ENCODE measurements at places on chromosomes 5 and 9. TPM values are rescaled to one million over a fixed set of nuclear protein-coding genes. Genes with fewer than 3 reads are reported as not detected.

TMEM232 gene
- total RNA-seq: 4.2 TPM

MYO10 gene
- total RNA-seq: 22.1 TPM

TNC gene
- 18.7 TPM for total RNA-seq

ANKRD18B gene
- total RNA-seq: 5.9 TPM

SOHLH1 gene
- total RNA-seq: not detected

PCDHB4 gene
- 8.3 TPM for total RNA-seq

ZNF300 gene
- 2.7 TPM for total RNA-seq

SLC28A3 gene
- 10.3 TPM for total RNA-seq

GPR21 gene
- not detected for total RNA-seq

NHP2 gene
- 172 TPM for total RNA-seq

WDR38 gene
- total RNA-seq: not detected
